NCI-H460 (cell line): ENCODE measurements at places on chromosomes 7 and 10. TPM values are rescaled to one million over a fixed set of nuclear protein-coding genes. Genes with fewer than 3 reads are reported as not detected.

The NKX1-2 gene
- 0.02 TPM in 1 of 2 replicates, not detected in the other for total RNA-seq

The CXCL12 gene
- not detected in 2 replicates for total RNA-seq

The TFR2 gene
- total RNA-seq = 1.4 and 3.8 TPM in 2 replicates

The VWA2 gene
- total RNA-seq = not detected in 2 replicates

The NPFFR1 gene
- total RNA-seq = not detected in 2 replicates

The CDK5 gene
- 10.8 and 13.1 TPM in 2 replicates for total RNA-seq

The TAS2R4 gene
- 1.2 and 1.3 TPM in 2 replicates for total RNA-seq
